ENCODE measurements at places on chromosomes 3 and 15. TPM values are rescaled to one million over a fixed set of nuclear protein-coding genes. Genes with fewer than 3 reads are reported as not detected.

GRCh38 chr3:132773071-132773619 lies 50.9 kb upstream of the NPHP3 start:
- DNase-seq = no peak

DNA sequence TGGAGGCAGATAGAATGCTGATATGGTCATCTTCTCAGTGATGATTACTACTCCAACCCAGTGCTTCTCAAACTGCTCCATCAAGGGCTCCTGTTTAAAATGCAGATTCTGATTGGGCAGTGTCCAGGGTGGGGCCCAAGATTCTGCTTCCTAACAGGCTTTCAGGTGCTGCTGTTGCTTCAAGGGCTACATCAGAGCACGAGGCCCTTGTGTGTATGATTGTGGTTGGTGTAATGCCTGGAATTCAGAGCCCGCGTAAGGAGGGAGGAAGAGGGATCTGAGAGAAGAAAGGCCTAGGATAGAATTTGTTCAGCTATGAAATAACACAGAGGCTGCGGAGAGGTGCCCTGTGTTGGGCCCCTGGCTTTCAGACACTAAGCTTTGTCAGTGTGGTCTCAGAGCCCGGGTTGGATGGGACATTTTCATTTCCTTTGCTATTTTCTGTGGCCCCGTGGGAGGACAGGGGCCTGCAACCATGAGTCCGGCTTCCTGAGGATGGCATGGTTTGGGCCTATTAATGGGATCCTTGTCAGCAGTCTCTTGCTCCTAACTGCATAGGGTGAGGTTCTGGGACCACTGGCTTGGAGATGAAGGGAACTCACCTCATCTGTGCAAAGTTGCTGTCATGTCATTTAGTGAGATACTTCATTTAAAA lies 53.0 kb downstream of the ATP1B3 start:
- no peak for DNase-seq

DNA sequence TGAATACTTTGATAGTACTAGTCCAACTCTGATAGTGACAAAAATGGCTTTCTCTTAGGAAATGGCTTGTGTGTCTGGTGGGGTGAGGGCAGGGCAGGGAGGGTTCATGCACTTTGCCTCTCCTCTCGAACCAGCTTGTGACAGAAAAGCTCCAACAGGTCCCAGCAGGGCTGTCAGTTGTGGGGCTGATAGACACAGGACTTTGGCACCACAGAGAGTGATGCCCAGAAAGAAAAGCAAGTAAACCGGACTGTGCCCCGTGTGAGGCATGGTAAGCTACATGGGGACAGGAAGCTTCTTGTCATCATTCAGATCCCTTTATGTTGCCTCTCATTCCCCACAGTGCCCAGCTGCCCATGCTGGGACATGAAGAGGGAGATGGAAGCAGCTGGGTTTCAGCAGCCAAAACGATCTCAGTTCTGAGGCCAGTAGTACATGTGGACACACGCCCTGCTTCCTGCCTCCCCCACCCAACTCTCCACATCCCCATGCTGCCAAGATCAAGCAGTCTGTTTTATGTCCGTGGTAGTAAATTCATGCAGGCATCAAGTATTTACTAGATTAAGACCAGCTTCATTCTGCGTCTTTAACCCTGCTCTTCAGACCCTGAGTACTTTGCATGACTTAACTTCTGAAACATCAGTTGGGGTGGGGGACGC lies 29.7 kb upstream of the LIPC start:
- DNase-seq = peak; percentile 83

DNA sequence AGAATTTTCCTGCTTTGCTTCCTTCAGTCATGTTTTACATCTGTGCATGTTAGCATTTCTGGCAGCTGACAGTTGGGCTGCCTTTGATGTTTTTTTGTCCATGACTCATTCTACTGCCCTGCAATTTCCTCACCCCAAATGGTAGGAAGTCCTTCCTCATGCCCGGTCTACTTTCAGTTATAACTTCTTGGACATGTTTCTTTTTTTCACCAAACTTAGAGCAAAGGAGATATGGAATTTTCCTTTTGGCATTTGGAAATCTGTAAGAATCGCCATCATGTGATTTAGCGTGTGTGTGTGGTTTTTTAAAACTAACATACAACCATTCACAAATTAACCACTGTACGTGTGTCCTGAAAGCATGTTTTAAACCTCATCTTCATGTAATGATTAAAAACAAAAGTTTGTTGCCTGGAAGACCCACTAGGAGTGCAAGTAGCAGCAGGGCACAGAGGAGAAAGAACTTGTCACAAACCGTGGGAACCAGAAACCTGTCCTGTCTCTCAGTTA lies 430.7 kb upstream of the CFAP20DC start:
- peak; percentile 67 for DNase-seq

DNA sequence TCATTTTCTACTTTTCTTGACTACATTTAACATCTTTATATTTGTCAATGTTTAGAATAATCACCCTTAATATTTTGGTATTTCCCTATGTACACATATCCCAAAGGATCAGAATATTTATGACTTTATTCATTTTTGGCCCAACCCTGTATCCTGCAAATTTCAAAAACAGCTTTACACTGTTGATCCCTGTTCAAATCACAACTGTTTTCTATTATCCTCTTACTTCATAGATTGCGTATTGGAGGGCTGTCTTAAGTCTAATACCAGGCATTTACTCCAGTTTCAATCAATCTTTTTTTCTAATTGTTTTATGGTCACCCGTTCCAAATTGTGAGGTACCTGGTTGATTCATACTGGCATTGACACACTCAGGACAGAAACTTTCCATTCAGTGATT lies 107.9 kb downstream of the RPL22L1 start:
- DNase-seq = peak; percentile 45

DNA sequence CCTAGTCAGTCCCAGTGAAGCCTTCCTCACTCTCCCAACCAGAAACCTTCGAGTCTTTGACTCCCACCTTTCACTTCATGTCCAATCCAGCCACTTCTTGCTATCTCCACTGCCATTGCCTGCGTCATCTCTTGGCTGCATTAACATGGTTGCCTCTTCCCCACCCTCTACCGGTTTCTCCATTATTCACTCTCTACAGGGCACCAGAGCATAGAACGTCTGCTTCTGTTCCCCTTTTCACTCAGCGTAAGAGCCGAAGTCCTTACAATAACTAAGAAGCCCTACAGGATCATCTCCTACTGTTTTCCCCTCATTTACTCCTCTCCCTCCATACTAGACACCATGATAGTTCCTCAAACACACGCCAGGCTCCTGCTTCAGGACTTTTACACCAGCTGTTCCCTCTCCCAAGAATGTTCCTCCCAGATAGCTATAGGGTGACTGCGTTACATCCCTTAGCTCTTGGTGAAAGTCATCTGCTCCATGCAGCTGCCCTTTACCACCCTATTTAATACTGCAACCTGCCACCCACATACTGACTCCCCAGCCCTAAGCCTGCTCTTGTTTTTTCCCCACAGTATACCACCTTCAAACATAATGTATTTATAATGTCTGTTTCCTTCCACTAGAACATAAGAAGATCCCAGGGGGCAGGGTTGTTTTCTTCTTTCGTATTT lies 30.9 kb downstream of the RCN2 start:
- DNase-seq = no peak

DNA sequence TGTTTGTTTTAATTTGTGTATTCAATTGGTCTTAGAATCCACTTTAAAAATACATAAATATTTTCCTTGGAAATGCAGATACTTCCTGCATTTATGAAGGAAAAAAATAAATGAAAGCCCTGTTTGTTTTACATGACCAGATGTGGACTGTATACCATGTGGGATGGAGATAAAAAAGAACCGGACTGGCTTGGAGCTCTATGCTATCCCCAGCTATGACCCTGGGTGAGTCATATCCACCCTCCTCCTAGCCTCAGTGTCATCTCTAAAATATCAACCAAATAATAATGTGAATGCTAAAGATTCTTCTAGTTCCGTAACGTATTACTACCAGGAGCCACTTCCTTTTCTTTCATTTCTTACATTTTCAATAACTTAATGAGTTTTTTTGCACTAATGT lies 44.5 kb upstream of the PDZRN3 start:
- DNase-seq = peak; percentile 36

DNA sequence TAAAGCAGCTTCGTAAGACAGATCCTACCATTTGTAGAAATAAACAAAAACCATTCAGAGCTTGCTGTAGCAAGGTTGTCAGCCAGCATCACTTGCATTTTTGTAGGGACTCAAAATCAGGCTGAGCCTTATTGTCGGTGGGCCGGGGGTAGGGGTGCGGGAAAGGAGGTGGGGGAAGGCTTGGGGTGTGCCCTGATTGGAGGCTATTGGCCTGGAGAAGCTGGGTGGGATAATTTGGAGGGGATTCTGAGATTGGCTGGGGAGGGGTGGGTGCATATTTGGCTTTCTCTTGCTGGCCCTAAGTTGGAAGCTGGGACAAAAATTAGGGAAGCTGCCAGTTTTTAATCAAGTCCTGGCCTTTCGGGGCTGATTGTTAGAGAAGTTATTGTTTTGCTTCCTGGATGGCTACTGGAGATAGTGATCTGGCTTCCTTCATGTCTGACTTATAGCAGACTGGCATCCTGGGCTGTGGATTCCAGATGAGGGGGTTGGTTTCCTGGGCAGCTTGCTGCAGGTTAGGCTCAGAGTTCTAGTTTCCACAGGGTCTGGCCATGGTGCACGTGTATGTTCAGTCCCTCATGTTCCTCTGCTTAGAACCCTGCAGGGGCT lies 22.8 kb downstream of the STOML1 start:
- DNase-seq = no peak

GRCh38 chr3:171126478-171127209 lies 100.1 kb upstream of the SLC2A2 start:
- no peak for DNase-seq

GRCh38 chr3:32593903-32594525 lies 23.4 kb upstream of the DYNC1LI1 start:
- DNase-seq = peak; percentile 78

GRCh38 chr15:55894399-55894965 lies 98.9 kb downstream of the NEDD4 start:
- no peak for DNase-seq

- peak; percentile 72 for DNase-seq
Observed at GRCh38 chr3:36957862-36958686, 13.2 kb upstream of the TRANK1 start.

DNA sequence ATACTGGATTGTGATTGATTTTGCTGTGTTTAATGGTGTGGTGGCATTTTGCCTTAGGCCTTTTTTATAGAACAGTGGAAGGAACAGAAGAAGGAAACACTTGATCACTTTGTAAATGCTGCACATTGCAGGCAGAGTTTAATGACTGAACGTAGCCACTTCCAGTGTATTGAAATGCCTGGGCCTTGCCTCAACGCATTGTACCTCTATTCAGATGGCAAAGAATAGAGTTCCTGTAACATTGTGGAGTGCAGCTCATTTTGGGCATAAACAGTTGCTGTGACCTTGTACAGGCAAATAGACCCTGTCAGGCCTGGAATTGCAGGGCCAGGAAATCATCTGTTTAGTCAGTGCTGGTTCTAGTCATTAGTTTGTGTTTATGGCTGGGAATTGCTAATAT lies 225.0 kb downstream of the EPHA3 start:
- no peak for DNase-seq

GRCh38 chr3:152394246-152394645 lies 125.5 kb downstream of the MBNL1 start:
- no peak for DNase-seq

DNA sequence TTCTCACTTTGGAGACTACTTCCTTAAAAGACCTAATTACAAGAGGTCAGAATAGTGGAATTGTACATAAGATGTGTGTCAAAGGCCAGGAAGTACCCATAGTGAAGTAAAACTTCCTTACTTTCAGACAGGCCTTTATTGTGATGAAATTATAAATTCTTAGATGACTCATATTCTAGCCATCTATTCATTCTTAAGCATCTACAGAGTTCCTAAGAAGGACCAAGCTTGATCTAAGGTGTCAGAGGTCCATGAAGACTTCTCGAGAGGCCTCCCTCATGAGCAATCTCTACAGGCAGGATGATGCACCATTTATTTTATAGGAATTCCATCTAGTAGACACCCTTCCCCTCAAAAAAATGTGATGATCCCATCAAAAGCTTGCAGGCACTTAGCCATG lies 493.3 kb downstream of the MAGI1 start:
- DNase-seq = peak; percentile 27

DNA sequence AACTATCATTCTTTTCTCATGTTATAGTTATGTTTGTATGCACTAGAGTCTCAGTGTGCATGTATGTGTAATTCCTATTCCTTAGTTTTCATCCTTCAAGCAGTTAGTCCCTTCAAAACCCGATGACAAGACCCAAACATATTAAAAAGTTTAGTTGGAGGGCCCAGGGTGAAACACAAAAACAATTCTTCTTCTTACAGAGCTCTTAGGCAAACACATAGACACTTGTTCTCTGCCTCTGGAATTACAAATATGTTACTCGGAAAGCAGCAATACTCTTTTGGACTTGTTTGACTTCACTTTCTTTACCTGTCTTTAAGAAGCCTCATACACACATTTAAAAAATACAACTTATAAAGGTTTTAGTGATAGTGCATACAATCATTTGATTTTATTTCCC lies 763 bp upstream of the CNTN6 start:
- DNase-seq = no peak

DNA sequence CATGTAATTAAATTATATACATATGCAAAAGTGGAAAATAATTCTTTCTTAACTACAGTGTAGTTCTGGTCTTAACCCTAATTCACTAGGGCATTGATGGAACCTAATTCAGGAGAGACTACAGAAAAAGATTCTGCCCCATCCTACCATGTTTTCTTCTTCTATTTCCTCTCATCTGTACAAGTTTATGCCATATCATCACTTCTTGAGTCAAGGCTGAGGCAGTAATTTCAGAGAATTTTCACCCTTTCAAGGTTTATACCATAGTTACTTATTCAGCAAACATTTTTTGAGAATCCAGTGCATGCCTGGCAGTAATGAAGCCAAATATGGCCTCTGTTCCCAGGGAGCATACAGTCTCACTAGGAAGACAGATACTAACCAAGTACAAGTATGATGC lies 33.4 kb downstream of the SHOX2 start:
- no peak for DNase-seq

DNA sequence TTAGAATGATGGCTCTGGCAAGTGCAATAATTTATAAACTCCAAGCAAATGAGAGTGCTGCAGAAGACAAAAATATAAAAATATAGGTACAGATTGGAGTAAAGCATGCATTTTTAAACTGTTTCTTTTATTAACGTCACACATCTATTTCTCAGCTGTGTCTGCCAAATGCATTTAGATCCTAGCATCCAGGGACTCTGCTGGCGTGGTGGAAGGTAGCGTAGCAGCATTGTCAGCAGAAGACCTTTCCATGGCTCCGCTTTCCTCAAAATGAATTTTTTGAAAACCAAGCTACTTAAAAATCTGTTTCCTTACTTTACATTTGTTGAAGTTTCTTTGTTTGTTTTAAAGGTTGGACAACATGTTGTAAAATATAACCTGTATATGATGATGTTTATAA lies 16.3 kb upstream of the ATP10A start:
- no peak for DNase-seq

GRCh38 chr3:20001932-20002331 lies 10.1 kb downstream of the PP2D1 start:
- DNase-seq = no peak

GRCh38 chr3:40939030-40939740 lies 260.1 kb upstream of the CTNNB1 start:
- no peak for DNase-seq

The SLCO2A1 gene
- total RNA-seq = under 0.01 TPM

The PCLAF gene
- total RNA-seq = 6.6 TPM

The REC114 gene
- total RNA-seq = not detected

The NEO1 gene
- total RNA-seq = 26.2 TPM

The SLC9A9 gene
- total RNA-seq = 32.8 TPM

The CALML4 gene
- 2.7 TPM for total RNA-seq

The SCG3 gene
- not detected for total RNA-seq

The UBA3 gene
- 76.9 TPM for total RNA-seq

The C3orf22 gene
- total RNA-seq = not detected

The AMT gene
- total RNA-seq = 3.3 TPM

The CD86 gene
- total RNA-seq = not detected

The C15orf62 gene
- total RNA-seq = 0.57 TPM

The LMAN1L gene
- not detected for total RNA-seq

Measured in fibroblast of the aortic adventitia (primary cell).